Activated CD4-positive, alpha-beta memory T cell treated with anti-CD3 and anti-CD28 coated beads for 36 hours (primary cell): ENCODE measurements at places on chromosomes 3 and 15. TPM values are rescaled to one million over a fixed set of nuclear protein-coding genes. Genes with fewer than 3 reads are reported as not detected.

The TIMMDC1 gene
- total RNA-seq = 105 TPM

The UQCRC1 gene
- 251 TPM for total RNA-seq

The SLC6A1 gene
- total RNA-seq = not detected

The C3orf85 gene
- not detected for total RNA-seq

DNA sequence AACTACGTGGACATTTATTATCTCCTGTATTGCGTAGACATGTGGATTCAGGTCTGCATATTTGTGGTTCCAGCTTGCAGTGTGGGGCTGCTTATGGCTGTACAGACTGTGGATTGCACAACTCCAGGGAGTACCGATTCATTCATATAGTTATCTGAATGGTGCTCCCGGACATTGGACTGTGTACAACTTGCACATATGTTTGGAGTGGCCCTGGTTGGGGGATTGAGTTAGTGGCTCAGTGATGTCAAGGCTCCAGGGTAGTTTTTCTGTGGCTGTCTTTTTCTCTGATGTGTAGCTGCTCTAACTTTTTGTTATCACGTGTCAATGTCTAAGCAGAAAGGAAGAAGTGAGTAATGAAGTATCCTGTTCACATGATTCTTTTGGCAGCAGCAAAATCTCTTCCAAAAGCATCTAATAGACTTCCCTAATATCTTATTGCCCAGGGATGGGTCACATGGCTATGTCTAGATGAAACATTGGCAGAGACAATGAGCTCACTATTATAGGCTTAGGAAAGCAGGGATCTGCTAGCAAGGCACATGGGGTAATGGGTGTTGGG lies 15.8 kb downstream of the ST3GAL6 start:
- no peak for DNase-seq
